ENCODE measurements at places on chromosomes 16 and 17.

DNA sequence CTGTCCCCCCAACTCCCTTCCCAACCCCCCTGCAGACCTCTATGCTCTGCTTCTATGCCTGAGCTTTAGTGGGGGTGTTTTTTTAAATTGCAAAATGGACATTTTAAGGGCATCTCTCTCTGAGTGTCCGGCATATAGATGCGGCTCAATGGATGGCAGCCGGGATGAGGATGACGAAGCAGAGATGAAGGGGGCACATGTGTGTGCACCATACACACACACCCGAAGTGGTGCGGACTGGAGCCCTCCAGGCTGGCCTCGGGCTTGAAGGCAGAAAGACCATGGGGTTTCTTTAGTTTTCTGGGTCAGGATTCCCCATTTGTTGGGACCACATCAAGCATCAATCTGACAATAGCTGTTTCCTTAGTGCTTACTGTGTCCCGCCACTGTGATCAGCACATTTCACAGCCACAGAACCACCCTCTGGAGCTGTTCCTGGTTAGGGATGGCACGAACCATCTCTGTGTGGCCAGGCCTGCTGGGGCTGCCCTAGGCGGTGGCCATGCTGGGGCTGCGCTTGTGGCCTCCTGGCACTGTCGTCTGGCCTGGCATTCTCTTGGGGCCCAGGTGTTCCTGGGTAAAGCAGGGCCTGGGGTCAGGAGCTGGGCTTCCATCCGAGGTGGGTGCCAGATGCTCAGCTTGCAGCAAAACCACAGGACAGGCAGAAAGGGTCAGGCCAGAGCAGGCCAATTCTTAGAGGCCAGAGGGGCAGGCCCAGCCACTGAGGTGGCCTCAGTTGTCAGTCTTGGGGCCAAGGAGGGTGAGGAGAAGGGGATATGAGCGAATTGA lies 49.9 kb downstream of the NT5M start:
- DNase-seq: no peak

DNA sequence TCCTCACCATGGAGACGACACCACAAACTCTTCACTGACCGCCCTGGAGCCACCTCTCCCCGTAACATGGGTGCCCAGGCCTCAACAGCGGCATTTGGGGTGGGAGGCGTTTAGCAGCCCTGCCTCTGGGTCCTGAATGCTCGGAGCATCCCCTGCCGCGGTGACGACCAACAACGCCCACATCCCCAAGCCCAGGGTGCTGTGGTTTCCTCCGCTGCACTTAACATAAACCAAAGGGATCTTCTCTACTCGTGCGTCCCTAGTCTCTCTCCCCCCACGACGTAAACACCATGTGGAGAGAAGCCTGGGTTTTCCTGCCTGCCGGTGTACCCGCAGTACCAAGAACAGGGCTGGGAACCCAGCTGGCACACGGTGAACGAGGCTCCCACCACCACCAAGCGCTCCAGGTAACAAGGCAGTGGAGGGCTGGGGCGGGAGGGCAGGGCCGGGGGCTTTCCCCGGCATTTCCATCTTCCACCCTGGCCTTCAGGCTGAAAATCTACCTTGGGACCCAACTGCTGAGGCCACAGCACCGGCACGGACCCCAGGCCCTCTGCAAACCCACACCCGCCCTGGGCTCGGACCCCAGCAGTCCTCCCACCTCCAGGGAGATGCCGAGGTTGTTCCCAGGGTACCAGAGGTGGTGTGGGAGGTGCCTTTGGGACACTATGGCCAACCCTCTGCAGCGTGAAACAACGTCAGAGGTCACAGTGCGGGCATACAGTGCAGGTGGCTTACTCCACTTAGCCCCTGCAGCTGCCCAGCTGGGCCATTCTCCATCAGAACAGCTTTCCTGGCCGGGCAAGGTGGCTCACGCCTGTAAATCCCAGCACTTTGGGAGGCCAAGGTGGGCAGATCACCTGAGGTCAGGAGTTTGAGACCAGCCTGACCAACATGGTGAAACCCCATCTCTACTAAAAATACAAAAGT lies 54.3 kb downstream of the TIMM22 start:
- DNase-seq: no peak

DNA sequence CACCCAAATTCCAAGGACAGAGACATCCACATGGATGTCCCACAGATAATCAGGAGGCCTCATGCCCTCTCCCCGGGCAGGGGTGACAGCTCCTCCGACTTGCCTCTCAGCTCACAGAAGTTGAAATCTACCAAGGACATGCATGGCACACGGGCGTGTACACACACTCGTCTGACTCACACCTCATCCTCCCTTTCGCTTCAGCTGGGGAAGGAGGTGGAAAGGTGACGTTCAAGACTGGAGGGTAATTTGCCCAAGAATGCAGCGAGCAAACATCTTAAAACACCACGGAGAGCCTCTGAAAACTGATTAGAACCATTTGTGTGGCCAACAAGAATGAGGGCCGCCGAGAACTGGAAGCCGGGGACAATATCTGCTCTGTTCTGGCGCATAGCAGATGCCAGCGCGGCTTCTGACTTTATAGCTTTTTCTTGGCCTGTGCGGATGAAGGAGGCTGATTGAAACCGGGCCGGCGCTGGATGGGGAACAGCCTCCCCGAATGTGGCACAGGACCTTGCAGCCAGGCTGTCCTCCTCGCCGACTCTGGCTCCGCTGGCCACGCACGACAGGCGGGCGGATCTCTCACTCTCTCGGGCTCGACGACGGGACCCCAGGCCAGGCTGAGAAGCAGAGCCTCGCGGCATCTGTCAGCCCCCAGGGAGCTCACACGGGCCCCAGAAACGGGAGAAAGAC lies 100.9 kb downstream of the C16orf95 start:
- no peak for DNase-seq

- no peak for DNase-seq
Measured at GRCh38 chr17:81576621-81577277, 24.6 kb upstream of the FAAP100 start.

GRCh38 chr17:20276421-20276820 lies 190.9 kb downstream of the LGALS9B start:
- no peak for DNase-seq

- DNase-seq: no peak
Measured at GRCh38 chr16:56269281-56269680, 78.0 kb downstream of the GNAO1 start.

DNA sequence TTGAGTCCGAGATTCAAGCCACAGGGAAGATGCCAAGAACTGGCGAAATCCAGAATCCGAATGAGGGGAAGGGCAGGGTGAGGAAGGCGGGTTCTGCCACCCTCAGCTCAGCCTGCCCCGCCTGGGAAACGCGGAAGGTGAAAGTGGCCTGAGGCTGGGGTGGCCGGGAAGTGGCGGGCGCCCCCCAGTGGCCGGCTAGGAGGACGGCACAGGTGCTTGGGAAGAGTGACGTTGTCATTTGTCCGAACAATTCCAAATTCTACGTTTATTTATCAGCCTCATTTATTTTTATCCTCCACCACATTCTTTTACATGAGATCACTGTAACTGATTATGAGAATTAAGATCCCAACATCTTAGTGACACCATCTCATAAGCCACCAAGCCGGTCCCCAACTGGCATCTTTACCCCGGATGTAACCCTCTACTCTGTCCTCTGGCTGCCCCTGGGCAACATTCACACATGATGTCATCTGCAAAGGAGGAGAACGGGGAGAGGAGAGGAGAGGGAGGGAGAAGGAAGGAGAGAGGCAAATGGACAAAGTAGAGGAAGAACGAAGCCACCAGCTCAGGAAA lies 21.3 kb downstream of the SRCIN1 start:
- DNase-seq: peak; percentile 44

DNA sequence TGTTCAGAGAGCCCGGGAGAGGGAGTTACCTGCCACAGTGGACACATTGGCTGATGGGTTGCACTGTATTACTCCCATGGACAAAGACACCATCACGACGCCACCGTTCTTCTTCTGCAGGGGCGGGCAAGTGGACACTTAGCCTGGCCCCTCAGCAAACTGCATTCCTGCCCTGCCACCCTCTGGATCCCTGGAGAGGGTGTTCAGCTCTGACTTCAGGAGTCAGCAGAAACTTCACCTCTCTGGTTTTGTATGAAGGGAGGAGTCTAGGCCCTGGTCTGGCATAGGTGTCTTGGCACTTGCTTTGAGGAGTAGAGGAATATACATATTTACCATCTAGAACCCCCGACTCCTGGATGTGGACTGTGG lies 9.3 kb downstream of the DPEP2 start:
- DNase-seq: no peak

GRCh38 chr17:77178563-77178962 lies 37.8 kb downstream of the SEC14L1 start:
- DNase-seq: no peak

GRCh38 chr17:43832976-43833829 lies at the start of gene MPP3:
Gene MPP3 (minus strand): TSS chr17:43833146. CDS start chr17:43831906, 1,240 bp downstream.
- peak; percentile 45 for DNase-seq
